HT-29 (cell line): ENCODE measurements at places on chromosomes 3 and 15. TPM values are rescaled to one million over a fixed set of nuclear protein-coding genes. Genes with fewer than 3 reads are reported as not detected.

DNA sequence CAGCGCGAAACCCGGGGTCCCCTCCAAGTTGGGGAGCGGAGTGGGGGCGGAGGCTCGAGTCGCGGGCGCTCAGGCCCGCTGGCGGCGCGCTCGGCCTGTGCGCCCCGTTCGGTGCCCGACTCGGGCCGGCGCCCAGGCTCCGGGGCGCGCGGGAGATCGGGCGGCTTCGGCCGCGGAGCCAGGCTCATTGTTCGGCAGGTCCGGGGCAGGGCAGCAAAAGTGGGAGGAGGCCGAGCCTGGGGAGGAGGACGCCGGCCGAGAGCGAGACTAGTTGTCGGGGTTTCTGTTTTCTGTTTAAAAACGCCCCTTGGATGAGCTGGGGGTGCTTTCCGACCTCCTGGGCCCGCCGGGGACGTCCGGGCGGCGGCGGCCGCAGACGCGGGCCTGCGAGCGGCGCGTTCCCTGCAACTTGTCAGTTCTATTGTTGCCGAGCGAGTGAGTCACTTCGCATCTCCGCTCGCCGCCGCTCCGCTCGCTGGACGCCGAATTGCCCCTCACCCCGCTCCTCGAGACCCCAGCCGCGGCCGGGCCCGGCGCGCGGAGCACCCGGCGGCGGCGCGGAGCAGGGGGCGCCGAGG, 676 bp downstream of the TCF12 start:
- DNase-seq, result peak; percentile 75

DNA sequence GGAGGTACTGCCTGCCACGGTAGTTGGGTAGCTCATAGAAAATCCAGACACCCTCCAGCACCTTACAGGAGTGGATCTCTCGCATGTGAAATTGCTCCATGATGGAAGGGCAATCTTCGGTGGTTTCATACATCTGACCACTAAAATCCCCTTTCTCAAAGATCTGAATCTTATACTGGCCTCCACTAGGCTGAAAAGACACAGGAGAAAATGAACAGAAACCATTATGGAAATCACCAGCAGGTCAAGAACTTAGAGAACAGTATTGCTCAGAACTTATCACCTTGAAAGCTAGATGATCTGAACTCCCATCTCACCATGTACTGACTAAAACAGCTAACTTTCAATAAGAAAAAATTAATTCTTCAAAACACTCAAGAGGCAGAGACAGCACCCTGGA, 5.4 kb downstream of the CRYGS start:
- DNase-seq, result no peak

DNA sequence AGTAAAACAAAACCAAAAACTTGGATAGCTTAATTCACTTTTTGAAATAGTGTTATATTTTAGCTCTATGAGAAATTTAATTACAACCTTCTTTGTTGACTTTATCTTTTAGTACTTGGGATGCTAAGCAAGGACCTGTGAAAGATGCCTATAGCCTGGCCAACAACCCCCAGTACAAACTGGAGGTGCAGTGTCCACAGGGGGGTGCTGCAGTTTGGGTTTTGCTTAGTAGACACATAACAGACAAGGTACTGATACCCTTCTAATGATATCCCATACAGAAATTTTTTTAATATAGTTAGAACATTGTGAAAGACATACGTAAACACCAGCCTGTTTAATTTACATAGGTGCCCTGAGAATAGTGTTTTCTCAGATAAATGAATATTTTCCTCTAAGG, 35.3 kb downstream of the CAPN7 start:
- DNase-seq, result peak; percentile 5

DNA sequence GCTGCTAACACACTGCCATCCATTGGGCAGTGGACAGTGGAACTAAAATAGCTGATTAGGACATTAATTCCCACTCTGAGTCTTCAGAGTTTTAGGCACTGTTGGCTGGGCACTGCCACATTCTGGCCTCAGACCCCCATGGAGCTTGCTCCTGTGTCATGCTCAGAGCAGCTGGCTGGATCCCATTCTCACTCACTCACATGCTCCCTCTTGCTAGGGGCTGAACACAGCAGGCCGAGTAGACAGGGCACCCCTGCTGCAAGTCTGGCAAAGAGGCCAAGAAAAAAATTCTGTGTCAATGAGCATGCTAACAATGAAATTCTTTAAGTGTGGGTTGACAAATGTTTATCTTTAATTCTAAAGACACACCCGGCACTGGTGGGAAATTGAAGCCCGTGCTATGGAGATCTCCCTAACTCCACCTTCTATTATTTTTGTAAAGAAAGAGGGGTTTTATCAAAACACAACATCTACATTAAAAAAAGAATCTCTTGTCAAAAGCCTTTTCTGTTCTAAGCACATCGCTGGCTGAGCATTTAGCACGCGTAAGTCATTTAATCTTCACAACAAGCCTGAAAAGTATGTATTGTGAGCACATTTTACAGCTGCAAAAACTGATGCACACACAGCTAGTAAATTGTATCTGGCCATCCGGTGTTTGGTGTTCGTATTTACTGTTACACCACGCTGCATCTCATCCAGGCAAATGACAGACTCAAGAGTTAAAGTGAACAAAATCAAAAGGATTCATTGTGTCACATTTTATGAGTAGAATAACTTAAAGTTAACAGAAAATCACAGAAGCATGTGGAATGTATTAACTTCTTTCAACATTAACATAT, 362.1 kb downstream of the PLOD2 start:
- DNase-seq, result no peak

DNA sequence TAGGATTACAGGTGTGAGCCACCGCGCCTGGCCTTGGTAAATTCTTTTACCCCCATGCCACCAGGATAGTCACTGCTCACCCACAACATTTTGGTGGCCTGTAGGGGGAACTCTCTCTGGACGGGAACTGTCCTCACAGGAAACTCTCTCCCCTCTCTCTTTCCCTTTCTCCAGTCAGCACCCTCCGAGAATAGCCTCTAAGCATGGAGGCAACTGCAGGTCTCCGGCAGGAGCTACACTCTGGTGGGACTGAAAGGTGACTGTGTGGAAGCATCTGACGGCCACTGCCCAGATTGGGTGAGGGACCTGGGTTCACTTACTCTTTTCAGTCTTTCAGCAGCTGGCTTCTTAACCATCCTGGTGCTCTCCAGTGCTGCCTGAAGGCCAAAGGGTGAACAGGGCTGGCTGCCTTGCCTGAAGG, 21.3 kb downstream of the TRANK1 start:
- DNase-seq, result no peak

GRCh38 chr3:141065258-141065657, 14.1 kb downstream of the SPSB4 start:
- no peak for DNase-seq

DNA sequence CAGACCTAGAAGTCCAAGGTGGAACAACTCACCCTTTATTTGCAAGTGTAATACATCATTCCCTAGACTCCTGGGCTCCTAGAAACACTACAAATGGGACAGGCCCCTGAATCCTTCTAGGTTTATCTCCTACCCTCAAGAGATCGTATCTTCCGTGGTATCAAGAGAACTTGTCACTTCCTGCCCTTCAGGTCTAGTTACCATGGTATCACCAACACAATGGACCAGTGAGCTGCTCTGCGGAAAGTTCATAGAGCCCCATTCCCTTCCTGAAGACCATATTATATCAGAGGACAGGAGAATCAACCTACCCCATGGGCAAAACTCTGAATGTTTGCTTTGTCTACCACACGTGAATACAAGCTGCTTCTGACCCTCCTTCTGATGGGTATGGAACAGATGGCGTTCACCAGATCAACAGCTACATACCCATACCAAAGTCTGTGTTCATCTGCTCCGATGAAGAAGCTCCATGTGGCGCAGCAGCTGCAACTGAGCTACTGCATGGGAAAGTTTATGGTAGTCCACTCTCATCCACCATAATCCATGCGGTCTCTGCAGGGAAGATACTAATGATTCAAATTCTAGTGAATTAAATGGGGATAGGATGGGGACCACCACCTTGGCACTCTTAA, 84.6 kb upstream of the KLF13 start:
- DNase-seq, result no peak

GRCh38 chr3:143998266-143998665, 26.6 kb downstream of the DIPK2A start:
- DNase-seq, result no peak

GRCh38 chr3:172159962-172160538, 120.7 kb downstream of the FNDC3B start:
- no peak for DNase-seq

The RBM5 gene
- total RNA-seq, result 33.5 and 35.8 TPM in 2 replicates

The EFCC1 gene
- 0.25 TPM in 1 of 2 replicates, not detected in the other for total RNA-seq
